Fibroblast of pulmonary artery (primary cell): ENCODE measurements at places on chromosomes 7 and 10.

- no peak for DNase-seq
Measured at GRCh38 chr10:33859319-33860022, 525.0 kb upstream of the NRP1 start.

- DNase-seq = no peak
Measured at GRCh38 chr10:23196915-23197314, 4.8 kb downstream of the PTF1A start.

DNA sequence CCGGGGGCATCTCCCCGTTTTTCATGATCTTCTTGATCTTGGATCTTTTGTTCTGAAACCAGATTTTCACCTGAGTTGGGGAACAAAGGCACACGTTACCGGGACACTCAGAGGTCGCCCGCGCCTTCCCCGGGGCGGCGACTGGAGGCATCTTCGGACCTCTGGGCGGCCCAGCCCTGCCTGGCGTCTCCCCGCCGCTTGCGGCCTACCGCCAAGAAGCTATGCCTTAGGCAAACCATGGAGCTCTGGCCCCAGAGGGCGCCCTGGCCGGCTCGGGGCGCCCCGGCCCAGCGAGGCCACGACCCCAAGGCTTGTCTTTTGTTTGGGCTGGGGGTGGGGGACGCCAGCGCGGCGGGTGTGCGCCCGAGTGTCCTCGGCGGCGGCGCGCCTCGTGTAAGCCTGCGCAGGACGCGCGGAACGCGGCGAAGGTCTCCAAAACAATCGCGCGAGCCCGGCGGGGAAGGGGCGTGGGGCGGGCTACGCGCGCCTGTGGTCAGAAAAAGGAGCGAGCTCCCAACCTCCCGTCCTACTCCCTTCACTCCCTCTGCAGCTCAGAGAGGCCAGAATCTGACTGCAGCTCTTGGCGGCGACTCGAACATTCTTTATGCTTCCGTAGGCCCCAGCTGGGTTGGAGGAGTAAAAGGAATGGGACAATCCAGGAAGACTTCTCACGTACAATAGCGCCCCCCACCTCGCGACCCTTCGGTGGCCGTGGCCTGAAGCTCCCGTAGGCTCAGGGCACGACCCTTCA, 3.5 kb downstream of the DLX5 start:
- no peak for DNase-seq

DNA sequence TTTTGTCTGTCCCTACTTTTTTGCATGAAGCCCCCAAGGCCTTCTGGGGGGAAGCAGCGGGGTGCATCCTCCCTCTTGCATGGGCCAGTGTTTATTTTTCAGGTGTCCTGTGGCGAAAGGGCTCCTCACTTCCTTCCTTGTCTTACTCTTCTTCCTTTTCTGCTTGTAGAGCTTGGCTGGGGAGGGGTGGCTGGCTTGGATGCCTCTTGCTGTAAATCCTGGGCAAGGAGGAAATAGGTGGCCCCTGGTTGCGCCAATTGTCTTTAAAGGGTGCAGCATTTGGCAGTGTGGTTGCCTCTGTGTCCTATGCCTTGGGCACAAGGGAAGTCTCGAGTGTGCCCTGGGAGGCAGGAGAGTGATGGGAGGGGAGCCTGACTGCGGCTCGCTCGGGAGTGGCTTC, 95.0 kb downstream of the SH2D4B start:
- DNase-seq = no peak

GRCh38 chr7:26070290-26070689, 81.7 kb upstream of the NFE2L3 start:
- no peak for DNase-seq

- DNase-seq = no peak
Measured at GRCh38 chr10:116694243-116694926, 48.0 kb downstream of the HSPA12A start.

DNA sequence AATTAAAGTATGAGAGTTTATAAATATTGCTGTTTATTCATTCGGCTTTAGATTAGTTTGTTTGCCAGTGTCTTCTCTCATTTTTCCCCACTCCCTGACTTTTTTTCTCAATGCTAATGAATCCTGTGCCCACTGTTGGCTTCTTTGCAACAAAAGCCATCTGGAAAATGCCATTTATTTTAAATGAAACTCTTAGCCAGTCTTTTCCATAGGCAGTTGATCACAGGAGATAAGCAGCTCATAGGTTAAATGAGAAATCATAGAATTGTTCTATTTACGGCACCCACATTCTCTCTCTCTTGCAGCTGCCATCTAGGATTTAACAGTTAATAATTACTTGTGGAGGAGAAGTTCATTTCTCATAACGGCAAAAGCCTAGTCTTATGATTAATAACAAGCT, 249.3 kb upstream of the POM121L12 start:
- no peak for DNase-seq

- DNase-seq = no peak
Measured at GRCh38 chr10:104374591-104374990, 21.0 kb downstream of the CFAP58 start.

- no peak for DNase-seq
Measured at GRCh38 chr7:35353481-35353880, 99.6 kb upstream of the TBX20 start.

- DNase-seq = no peak
Measured at GRCh38 chr10:24850727-24851296, 101.6 kb downstream of the PRTFDC1 start.

DNA sequence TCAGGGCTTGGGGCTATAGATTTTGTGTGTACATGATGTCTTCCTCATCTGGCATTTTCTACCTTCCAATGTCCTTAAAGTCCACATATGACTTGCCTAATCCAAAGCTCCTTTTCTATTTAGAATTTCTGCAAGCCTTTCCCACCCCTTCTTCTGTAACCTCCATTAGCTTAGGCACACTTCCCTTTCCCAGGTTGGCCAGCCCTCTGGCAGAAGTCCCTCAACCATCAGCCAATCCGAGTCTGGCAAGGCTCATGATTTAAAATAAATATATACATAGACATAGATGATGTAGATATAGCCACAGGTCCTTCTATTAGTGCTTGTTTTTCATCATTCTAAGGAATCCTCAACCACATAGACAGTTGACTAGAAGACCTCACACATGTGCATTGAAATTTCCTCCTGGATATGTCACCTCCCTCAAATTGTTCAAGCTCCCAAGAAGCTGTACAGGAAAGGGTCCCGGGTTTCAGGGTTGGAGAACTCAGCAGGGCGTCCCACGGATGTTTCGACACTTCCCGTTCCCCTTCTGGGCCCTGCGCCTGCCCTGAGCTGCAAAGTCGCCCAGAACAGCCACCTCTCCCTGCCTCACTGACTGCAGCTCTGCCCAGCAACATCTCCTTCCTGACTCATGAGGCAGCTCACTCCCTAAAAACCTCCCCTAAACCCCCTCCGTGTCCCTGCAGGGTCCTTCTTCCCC, 20.4 kb upstream of the PIK3AP1 start:
- peak; percentile 10 for DNase-seq

GRCh38 chr10:101686133-101686925, 8.6 kb downstream of the FBXW4 start:
- no peak for DNase-seq

DNA sequence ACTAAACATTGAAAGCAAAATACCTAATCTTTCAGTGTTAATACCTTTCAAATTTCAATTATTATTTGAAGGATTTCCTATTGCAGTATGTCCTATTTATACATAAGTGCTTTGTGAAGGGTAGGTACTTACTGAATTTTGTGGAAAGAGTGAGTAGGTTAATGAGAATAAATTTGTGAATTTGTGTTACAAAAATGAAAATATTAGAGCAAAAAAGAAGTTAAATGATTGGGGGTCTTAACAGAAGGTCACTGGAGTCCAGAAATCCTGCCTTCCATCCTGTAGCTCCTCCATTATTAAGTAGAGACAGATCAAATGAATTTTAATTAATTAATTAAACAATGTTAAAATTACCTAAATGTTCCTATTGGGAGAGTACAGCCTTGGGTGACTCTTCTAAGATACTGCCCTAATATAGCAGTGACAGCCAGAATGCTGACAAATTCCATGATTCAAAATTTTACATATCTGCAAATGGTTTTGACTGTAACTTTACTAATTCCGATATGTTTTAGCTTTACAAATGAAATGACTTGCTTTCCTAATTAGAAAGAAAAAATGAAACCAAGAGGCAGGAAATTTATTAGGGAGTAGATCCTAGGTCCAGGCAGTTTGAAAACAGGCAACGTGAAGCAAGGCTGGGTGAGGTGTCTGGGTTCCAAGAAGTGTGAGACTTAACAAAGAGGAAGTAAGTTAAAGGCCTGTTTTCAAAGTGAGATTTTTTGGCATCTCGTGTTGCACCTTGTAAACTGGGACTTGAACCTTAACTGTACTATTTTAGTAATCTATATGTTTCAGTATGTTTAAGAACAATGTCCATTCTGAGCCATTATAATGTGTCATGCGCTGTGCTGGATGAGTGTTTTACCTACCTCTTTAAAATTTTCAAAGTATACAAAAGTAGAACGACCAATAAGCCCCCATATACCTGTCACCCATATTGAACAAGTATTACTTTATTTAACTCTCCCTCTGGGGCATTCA, 1.5 kb downstream of the PIK3CG start:
- no peak for DNase-seq

DNA sequence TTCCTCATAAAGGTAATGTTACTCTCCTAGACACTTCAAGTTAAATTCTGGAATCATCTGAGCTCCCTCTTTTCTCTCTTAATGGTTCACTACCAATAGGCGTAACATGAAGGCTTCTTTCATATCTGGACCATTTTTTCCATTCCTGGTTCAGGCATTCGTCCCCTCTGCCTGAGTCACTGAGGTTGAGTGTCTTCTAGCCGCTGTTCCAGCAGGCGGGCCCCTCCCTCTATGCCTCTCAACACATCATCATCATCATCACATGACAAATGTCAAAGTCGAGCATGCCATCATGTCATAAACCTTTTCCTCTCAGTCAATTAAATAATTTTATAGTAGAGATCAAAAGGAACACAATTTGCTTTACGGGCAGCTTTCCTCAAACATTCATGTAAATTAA, 168.9 kb upstream of the ASAH2 start:
- DNase-seq = no peak

DNA sequence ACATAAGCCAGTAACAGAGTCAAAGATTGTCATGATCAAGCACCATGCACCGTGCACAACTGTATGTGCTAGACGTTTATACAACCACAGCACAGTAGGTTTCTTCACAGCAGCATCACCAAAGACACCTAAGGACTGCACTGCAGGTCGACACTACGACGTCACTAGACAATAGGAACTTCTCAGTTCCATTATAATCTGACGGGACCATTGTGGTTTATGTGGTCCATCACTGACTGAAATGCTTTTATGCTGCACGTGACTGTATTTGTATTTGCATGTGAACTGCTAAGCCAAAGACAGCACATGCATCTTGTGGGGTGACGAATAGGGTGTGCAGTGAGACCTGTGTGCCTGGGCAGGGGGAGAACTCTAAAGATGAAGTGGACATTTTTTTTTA, 164.9 kb downstream of the PARD3 start:
- DNase-seq = no peak

- no peak for DNase-seq
Measured at GRCh38 chr7:154332811-154333580, 280.8 kb downstream of the DPP6 start.

- DNase-seq = no peak
Measured at GRCh38 chr7:17121671-17122070, 176.8 kb upstream of the AHR start.

DNA sequence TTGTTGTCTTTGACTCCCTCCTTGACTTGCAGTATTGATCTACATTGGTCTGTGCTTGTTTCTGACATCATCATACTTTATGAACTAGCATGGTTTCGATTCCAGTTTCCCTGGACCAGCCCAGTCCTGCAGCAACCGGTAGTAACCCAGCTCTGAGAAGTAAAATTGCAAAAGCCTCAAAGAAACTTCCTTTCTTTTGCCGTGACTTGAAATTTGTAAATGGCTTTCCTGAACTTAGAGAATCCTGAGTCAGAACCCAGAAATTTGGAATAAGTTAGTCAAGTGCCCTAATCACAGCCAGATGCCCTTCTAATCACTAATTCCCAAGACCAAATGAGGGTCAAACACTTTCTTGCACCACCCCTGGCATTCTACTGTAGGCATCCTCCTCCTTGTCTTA, 15.0 kb downstream of the TAS2R60 start:
- DNase-seq = no peak

GRCh38 chr10:43127442-43127841, 10.8 kb upstream of the CSGALNACT2 start:
- DNase-seq = no peak

GRCh38 chr10:10500937-10501336, 516.7 kb upstream of the CELF2 start:
- peak; percentile 74 for DNase-seq

DNA sequence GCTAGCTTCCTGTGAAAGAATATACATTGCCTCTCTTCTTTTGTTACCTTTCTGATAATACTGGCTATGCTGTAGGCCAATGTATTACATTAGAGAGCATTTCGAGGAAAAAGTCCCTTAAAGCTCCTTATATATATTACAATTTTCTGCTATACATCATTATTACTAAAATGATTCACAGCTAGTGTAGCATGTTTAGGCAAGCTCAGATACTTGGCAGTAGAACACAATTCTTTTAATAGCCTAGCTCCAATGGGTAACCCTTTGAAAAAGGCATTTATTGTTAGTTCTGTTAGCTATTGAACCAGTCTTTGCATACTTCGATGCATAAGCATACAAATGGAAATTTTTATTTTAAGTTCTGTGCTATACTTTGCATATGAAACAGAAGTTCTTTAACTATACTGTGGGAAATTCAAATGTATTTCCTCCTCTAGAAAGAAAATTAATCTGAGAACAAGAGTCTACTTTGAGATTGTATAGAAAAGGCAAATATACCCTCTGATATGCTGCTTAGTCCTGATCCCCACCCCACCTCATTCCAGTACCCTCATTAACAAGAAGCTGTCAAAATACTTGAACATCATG, 55.6 kb upstream of the SKAP2 start:
- DNase-seq = no peak

DNA sequence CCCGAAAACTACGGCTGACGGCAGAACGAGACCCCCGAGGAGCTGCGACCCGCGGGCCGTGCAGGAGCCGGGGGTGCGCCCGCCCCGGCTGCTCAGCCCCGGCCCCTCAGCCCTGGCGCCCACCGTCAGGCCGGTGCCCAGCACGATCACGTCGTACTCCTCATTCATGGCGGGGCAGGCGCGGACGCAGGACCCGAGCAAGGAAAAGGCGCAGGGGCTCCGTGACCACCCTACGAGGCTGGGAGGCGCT, 218 bp downstream of the GDI2 start:
- DNase-seq = no peak

DNA sequence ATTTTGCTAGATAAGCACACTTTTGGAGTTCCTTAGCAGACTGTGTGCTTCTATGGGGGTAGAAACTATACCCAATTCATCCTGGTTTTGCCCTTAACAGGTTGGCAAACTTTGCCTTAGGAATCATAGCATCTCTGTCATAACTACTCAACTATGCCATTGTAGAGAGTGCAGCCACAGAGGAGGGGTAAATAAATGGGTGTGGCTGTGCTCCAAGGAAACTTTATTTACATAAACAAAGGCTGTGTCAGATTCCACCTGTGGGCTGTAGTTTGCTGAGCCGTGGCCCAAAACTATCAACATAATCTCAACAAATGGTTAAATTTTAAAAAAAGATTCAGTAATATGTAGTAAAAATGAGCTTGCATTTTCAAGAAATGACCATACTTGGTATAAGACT, 51.6 kb upstream of the LAMB1 start:
- DNase-seq = no peak
